NT2/D1 (cell line): ENCODE measurements at places on chromosomes 7 and 10.

- DNase-seq = no peak
These were observed 5.2 kb upstream of the ZNF22 start for GRCh38 chr10:44995581-44995913.

GRCh38 chr10:8073691-8074416 lies 19.4 kb downstream of the GATA3 start:
- DNase-seq = no peak

- DNase-seq = no peak
These were observed 65.0 kb downstream of the STK17A start for GRCh38 chr7:43647673-43648472.

GRCh38 chr10:92848037-92848440 lies 281 bp upstream of the EXOC6 start:
- DNase-seq = no peak

DNA sequence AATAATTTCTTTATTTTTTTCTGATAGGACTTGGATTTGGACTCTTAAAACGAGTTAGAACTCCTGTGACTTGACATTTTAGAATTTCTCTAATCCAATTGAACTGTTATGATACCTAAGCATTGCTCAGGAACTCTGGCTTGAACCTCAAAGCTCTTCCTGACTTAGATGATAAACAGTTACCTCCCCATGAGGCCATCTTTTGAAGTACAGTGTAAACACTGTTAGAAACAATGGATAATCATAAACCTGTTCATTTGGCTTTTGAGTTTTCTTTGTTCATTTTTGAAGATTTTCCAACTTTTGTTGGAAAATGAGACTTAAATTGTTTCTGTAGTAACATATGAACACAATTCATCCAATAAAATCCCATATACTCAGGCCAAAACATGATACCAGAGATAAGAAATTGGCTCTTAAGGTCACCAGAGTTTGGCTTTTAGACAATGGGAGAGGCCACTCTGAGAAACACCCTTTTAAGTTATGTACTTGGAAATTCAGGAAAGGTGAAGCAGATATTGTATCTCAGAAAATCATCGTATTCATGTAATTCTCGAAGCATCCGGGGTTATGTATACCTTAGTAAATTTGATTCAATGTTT lies 59.6 kb downstream of the RUNDC3B start:
- no peak for DNase-seq

DNA sequence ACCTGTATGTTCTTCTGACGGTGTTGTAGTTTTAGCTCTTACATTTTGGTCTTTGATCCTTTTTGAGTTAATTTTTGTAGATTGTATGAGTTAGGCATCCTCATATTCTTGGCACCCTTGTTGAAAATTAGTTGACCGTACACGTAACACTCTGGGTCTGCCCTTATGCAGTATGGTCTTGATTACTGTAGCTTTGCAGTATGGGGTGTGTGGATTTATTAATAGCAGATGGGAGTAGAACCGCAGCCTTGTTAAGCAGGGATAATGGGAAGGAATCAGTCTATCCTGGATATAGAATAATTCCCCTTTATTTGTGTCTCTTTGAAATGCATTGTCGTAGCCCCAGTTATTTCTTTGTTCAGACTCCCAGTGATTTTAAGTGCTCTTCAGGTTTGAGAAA lies 95.5 kb downstream of the UBE3C start:
- no peak for DNase-seq

DNA sequence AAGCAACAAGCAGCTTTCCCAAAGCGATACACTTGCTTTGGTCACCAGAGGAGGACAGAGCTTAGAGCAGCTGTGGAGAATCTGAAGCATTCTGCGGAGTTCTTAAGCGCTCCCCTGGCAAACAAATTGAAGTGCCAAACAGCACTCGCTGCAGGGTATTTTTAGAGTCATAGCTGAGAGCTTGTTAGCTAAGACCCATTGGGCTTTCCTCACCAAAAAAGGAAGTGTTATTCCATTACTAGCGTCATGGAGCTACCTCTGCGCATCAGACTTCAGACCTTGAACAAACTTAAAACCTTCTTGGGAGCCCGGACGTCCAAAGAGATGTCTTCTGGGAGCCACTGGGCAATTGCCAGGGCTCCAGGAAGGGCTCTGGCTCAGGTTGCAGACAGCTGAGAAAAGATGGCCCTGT lies 23.2 kb upstream of the BMPR1A start:
- no peak for DNase-seq

GRCh38 chr7:151671514-151671913 lies 151.8 kb upstream of the RHEB start:
- no peak for DNase-seq

DNA sequence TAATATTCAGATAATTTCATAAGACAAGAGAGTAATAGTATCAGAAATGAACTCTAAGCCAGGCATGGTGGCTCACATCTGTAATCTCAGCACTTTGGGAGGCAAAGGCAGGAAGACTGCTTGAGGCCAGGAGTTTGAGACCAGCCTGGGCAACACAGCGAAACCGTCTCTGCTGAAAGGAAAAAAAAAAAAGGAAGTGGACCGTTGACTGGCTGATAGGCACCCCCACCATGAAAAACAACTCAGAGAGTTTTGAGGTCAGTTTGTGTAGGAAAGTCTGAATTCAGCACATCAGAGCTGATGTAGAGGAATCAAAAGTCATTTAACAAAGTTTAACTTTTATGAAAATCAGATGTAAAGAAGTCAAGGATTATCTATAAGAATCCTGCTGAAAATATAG lies 63.2 kb upstream of the AMPH start:
- DNase-seq = no peak
